Retina (tissue), 1 donor: ENCODE measurements at places on chromosomes 6 and 20.

- peak; percentile 7 for DNase-seq
Measured at GRCh38 chr20:58374027-58374850, 14.8 kb upstream of the VAPB start.

GRCh38 chr6:158869826-158870648, 50.9 kb upstream of the EZR start:
- DNase-seq: peak; percentile 78

DNA sequence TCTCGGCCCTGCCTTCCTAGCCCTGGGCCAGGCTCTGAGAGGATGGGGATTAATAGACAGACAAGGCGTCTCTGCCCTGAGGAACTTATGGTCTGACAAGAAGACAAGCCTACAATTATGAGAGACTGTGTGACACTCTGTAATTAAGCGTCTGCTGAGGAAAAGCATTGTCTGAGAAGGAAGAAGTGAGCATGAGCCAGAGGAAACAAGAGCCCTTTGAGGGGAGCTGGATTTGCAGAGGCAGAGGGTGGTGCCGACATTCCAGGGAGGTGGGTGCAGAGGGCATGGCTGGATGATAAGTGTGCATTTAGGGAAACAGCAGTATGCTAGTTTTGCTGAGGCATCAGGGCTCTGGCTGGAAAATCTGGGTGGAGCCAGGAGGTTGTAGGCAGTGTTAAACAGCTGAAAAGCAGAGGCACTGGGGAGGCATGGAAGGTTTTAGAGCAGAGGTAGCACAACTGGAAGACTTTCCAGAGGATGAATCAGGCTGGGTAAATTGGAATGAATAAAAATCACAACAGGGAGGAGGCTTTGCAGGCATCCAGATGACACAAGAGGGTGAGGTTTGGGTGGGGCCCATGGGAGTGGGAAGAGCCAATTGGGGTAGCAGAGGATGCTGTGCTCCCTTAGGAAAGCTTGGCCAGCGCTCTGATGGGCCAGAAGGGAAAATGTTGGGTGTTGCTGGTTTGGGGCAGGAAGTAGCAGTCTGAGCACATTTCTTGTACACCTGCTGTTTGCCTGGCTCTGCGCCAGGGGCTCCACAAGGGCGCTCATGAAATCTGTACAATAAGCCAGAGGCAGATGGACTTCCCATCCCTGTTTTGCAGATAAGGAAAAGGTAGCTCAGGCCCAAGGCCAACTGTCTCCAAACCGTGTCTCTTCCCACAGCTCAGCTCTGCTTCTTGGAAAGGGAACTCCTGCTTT, 74.0 kb upstream of the MYL9 start:
- DNase-seq: peak; percentile 58

DNA sequence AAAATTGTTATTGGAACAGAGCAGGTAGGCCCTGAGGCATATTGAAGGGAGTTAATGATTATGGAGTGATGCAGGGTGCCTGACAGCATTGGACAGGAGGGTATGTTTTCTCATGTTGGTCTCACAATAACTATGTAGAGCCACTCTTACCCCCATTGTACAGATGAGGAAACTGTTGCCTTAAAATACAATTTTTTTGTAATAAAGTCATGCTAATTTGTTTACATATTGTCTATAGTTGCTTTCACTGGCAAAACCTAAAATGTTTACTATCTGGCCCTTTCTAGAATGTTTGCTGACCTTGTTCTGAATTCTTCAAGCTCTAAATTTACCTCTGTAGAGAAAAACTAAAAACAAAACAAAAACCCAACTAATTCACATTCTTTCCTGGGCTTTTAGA, 5.7 kb downstream of the ACOT8 start:
- DNase-seq: no peak

DNA sequence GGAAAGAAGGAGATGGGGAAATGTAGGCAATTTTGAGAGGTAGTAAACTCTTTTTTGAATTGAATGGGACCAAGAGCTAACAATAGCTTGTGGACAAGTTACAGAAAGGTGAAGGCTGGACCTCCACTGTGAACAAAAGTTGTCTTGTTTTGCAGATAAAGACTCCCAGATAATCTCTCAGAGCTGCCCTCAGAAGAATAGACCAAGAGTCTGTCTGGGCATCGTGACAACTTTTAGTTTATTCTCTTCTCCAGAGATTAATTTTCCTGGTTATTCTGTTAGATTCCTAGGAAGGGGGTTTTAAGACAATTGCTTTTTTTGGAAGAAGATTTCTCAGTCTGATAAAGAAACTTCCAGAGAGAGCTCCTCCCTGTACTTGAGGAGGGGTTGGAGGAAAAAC, 161.9 kb downstream of the COL19A1 start:
- DNase-seq: no peak

DNA sequence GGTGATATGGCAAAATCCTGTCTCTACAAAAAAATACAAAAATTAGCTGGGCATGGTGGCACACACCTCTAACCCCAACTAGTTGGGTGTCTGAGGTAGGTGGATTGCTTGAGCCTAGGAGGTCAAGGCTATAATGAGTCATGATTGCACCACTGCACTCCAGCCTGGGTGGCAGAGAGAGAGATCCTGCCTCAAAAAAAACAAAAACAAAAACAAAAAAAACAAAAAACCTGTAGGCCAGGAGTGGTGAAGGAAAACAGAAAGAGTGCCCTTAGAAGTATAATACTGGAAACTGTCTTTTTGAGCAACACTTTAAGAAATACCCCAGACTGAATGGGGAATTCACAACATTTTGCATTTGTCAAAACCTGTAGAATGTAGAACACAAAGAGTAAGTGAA, 85.3 kb downstream of the JARID2 start:
- DNase-seq: no peak
